ENCODE measurements at places on chromosomes 12 and 14. TPM values are rescaled to one million over a fixed set of nuclear protein-coding genes. Genes with fewer than 3 reads are reported as not detected.

A2M gene
- 271 TPM for total RNA-seq

SLC6A12 gene
- not detected for total RNA-seq

CRADD gene
- total RNA-seq, result 98.9 TPM

PMEL gene
- total RNA-seq, result 0.71 TPM

- DNase-seq, result no peak
These were observed 117.8 kb upstream of the HIF1A start for GRCh38 chr14:61577506-61577931.

GRCh38 chr14:71703477-71703876 lies 228.8 kb upstream of the RGS6 start:
- no peak for DNase-seq

- no peak for DNase-seq
These were observed 9.0 kb downstream of the PUS1 start for GRCh38 chr12:131938082-131938481.

DNA sequence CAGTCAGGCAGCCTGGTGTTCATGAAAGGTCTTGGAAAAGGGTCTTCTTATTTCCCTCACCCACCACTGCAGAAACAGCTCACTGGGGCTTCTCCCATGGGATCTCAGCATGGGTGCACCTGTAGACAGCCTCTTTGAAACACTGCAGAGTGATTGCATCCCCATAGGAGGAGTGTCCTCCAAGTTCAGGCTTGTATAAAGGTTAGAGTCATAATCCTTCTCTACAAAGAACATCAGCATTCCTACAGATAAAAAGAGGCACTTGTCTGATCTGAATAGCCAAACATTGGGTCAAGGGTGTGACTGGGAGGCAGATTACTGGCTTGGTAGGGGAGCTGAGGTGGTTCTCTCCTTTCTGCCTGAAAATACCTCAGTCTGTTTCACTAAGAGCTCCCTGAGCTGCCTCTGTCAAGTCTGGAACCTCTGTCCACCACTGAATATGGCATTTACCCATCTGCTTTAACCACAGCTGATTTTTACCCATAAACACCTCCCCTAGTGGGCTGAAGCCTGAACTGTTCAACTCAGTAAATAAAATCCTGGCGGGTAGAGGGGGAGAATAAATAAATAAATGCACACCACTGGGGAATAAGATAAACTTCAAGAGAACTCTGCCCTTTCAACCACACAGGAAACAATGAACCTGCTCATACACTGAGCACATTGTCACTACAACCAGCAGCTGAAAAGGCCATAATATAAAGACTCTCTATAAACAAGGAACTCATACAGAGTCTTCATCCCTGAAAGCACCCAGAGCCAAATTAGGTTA lies 120.7 kb upstream of the SCAF11 start:
- DNase-seq, result no peak

Measured in sigmoid colon (tissue), 7 donors.